Uterus (tissue), 4 donors: ENCODE measurements at places on chromosomes 3 and 15.

- no peak for DNase-seq
Observed at GRCh38 chr15:30969724-30970123, 21.7 kb downstream of the MTMR10 start.

DNA sequence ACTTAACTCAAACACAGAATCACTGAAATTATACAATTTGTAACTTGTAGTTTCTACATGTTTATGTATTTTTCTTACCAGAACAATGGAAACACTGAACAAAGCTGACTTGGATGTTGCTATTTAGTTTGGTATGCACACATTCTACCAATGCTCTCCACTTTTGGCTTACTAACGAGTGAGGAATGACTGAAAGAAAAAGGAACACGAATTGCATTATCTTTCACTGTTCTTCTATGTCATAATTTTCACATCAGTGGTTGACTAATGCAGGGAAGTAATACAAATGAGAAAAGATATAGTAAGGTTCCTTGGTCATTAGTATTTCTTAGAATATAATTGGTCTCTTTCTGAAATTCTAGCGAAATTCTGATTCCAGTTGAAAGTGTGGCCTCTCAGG lies 9.8 kb upstream of the CNTN3 start:
- DNase-seq = no peak

DNA sequence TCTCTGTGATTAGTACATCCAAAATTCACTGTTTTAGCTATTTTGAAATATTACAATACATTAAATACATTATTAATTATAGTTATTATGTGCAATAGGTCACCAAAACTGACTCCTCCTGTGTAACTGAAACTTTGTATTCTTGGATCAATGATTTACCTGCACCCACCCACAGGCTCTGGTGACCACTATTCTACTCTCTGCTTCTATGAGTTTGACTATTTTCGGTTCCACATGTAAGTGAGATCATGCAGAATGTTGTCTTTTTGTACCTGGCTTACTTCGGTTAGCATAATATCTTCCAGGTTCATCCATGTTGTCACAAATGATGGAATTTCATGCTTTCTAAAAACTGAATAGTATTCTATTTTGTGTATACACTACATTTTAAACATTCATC lies 43.8 kb downstream of the SLC2A2 start:
- DNase-seq = no peak

DNA sequence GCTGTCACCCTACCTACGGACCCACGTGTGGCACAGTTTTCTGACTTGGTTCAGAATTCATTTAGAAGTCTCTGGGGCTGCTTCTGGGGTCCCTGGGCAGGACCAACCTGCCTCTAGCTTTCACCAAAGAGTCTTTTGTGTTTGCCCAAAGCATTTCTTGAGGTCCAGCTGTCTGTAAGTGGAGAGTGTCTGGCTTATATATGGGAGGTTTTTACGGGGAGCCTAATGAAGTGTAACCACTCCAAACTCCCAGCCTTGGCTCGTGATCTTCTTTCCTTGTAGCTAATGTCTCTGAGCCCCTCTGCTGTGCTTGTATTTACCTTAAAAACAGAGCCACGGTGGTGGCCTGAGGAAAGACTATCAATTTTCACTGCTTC lies 109.0 kb upstream of the CTDSPL start:
- no peak for DNase-seq

GRCh38 chr15:62228604-62229003 lies 63.5 kb upstream of the C2CD4B start:
- DNase-seq = no peak

DNA sequence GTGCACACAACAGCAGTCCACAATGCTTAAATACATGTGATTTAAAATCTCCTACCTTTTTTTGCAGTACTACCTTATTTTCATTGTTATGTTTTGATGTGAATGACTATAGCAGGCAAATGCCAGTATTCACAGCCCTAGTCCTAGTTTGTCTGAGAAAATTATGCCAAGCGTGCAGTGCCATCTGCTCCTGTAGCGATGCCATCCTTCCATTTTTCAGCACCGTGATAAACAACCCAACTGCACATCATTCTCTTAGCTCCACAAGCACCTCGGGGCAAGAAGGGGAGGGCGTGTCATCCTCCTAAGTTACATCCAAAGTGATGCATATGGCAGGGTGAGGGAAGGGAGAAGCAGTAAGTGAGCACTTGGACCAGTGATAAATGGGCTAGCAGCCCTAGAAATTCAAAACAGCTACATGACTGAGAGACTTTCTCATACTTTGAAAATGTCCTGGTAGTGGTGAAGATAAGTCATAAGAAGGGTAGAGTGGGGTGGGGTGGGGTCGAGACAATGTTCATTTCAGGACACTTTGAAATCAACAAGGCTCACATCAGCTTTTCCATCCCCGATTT lies 198.8 kb downstream of the LSAMP start:
- no peak for DNase-seq

DNA sequence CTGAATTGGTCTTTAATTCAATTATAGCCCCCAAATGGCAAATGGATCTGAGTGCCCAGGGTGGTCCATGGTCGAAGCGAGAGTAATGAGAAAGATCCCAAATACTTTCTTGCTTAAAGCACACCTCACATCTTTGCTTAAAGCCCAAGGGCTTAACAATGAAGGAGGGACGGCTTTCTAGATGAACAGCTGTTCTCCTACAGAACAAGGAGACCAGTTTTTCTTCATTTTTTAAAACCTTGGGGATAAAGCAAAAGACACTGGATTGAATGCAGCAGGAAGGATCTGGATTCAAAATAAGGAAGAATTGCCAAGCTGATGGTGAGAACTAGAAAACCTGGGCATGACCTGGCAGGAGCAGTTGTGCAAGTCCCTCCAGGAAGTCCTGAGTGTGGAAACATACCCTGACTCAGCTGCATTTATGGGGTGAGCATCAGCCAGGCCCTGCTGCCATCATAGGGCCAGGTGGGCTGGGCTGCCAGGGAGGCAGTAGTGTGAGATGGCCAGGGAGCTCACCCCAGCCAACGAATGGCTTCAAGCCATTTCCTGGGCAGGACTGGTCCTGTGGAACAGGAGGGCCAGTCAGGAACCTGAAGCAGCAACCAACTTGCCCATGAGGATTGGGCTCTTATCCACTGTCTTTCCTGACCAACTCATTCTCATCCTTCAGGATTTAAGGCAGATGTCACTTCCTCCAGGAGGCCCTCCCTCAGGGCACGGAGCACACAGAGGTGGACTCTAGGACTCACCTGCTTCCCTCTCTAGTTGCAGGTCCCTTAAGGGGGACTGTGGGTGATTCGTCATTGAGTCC lies 18.4 kb upstream of the RHCG start:
- no peak for DNase-seq

- DNase-seq = no peak
Observed at GRCh38 chr3:31240874-31241273, 291.9 kb upstream of the STT3B start.

DNA sequence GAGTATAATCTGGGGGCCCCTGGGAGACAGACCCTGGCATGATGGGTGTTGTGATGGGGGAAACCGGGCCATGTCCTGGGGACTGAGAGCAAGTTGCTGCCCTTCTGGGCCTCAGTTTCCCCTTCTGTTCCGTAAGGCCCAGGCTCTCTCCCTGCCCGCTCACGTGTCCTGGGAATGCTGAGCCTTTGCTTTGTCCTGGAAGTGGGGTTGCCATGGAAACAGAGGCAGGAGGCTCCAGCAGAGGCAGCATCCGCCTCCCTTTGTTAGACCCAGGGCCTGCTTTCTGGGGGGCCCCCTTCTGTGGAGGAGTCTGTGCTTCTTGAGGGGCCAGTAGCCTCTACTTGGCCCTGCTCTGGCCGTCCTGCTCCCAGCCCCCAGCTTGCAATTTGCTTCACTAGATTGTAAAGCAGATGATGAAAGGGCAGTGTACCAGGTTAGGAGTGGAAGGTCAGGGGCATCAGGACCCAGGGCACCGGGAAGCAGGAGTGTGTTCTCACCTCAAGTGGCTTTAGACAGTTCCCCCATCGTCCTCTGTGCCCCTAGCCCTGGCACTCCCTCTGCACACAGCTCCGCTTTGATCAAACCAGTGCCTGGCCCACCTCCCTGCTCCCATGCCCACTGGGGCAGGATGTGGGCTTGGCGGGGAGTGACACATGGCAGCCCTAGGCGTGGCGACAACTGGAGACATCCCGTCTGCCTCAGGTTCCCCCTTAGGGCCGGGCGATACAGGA lies 105.6 kb downstream of the FBLN2 start:
- no peak for DNase-seq

- peak; percentile 45 for DNase-seq
Observed at GRCh38 chr3:127671523-127672428, 976 bp upstream of the ABTB1 start.

GRCh38 chr3:73061416-73061815 lies at the start of gene EBLN2:
TSS of gene EBLN2 (plus strand) at chr3:73061659. CDS start at chr3:73062082, 423 bp downstream.
- DNase-seq = no peak

- DNase-seq = no peak
Observed at GRCh38 chr3:20095470-20095869, 55.2 kb downstream of the KAT2B start.

DNA sequence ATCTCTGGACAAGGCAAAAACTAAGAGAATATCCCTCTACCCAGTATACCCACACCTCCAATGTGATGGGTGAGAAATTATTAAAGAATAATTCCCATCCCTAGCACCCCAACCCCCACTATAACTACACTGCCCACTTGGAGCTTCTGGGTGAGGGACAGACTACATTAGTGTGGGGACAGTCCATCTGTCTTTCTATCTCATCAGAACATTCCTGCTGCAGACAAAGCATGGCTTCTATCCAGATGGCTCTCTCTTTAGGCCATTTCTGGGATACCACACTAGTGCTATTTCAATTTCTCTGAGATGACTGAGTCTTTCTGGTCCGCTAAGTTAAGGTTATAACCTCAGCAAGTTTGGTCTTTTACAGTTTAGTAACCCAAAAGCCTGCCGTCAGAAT lies 6.6 kb downstream of the CSNK1G1 start:
- no peak for DNase-seq

GRCh38 chr15:77688266-77688665 lies 55.6 kb upstream of the LINGO1 start:
- no peak for DNase-seq

GRCh38 chr3:178875157-178875556 lies 196.5 kb downstream of the ZMAT3 start:
- no peak for DNase-seq

GRCh38 chr3:153840487-153840886 lies 280.7 kb upstream of the ARHGEF26 start:
- no peak for DNase-seq

GRCh38 chr3:159263750-159264553 lies 462.1 kb downstream of the MFSD1 start:
- DNase-seq = no peak

- no peak for DNase-seq
Observed at GRCh38 chr3:23961066-23961465, 16.0 kb downstream of the NR1D2 start.

GRCh38 chr15:59918994-59919951 lies 84.8 kb upstream of the FOXB1 start:
- DNase-seq = no peak

- no peak for DNase-seq
Observed at GRCh38 chr15:70035051-70035718, 62.5 kb downstream of the TLE3 start.

GRCh38 chr15:52975941-52976449 lies 185.9 kb upstream of the ONECUT1 start:
- DNase-seq = no peak

GRCh38 chr15:62094388-62094787 lies 27.6 kb downstream of the C2CD4A start:
- DNase-seq = no peak

GRCh38 chr3:60403866-60404265 lies 847.4 kb downstream of the FHIT start:
- DNase-seq = no peak

DNA sequence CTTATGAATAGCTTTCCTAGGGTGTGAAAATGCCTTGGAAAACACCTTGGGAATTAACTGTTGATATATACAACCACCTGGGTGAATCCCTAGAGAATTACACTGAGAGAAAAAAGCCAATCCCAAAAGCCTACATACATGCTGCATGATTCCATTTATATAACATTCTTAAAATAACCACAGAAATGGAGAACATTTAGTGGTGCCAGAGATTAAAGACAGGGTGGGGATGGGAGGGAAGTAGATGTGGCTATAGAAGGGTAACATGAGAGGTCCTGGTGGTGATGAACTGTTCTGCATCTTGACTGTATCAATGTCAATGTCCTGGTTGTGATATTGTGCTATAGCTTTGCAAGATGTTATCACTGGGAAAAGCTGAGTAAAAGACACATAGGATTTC lies 291.0 kb downstream of the CLSTN2 start:
- no peak for DNase-seq

DNA sequence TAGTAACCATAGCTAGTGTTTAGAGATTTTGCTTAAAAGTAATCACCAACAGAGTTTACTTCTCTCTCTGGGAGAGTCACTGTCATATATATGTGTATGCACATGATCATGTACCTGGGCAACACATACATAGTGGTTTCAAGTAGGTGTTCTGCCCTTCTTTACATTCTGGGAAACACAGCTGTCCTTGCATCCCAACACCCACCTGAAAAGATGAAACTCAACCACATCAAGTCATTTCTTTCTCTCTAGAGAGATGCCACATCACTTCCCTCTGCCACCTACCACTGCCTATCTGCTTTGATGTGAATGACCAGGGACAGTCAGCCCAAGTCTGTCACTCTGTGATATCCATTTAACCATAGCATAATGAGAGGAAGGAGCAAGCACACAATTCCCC lies 155.8 kb upstream of the GADL1 start:
- no peak for DNase-seq

DNA sequence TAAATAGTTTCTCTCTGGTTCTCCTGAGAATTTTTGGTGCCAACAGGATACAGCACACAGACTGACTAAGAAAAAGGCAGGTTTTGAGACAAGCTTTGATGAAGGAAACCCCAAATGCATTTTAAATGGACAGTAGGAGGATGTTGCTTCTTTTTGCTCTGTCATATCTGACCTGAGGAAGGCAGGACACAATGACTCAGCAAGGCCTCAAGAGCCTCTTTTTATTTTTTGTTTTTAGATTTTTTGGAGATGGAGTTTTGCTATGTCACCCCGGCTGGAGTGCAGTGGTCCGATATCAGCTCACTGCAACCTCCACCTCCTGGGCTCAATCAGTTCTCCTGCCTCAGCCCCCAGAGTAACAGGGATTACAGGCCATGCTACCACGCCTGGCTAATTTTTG lies 16.9 kb upstream of the KNG1 start:
- DNase-seq = no peak
